ENCODE measurements at places on chromosomes 1 and 21. TPM values are rescaled to one million over a fixed set of nuclear protein-coding genes. Genes with fewer than 3 reads are reported as not detected.

DNA sequence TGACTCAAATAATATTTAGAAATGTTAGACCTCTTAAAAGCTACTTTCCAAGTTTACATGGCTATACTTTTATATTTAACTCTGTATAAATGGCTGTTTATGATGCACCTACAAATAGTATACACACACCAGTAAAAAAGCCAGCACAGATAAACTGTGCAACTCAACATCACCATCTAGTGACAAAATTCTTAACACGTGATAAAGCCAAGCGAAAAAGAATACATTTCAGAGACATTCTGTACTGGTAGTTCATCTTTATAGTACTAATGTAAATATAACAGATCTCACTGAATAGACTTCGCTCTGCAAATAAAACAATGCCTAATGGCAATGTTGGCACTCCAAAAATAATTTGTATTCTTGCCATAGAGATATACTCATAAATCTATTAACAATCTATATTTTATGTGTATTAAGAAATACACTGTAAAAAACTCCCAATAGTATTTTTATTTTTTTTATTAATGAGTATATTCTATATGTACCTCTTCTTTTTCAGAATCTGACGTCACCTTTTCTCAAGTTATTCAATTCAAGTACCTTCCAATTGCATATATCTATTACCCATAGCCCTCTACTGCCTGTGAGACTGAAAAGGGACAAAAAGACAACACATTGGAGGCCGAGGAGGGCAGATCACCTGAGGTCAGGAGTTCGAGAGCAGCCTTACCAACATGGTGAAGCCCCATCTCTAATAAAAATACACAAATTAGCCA, 100.2 kb downstream of the DPYD start:
- no peak for DNase-seq

DNA sequence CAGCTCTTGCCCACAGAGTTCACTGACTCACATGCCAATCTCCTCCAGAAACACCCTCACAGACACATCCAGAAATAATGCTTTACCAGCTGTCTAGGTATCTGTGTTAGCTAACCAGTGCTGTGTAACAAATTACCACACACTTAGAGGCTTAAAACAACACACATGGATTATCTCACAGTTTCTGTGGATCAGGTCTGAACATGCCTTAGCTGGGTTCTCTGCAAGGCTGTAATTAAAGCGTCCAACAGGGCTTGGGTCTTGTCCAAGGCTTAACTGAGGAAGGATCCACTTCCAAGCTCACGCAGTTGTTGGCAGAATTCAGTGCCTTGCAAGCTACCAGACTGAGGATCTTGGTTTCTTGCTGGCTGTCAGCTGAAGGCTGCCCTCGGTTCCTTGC, 92.5 kb upstream of the RGS4 start:
- DNase-seq, result no peak

- no peak for DNase-seq
These were observed 40.3 kb upstream of the RUNX3 start for GRCh38 chr1:24970399-24970753.

DNA sequence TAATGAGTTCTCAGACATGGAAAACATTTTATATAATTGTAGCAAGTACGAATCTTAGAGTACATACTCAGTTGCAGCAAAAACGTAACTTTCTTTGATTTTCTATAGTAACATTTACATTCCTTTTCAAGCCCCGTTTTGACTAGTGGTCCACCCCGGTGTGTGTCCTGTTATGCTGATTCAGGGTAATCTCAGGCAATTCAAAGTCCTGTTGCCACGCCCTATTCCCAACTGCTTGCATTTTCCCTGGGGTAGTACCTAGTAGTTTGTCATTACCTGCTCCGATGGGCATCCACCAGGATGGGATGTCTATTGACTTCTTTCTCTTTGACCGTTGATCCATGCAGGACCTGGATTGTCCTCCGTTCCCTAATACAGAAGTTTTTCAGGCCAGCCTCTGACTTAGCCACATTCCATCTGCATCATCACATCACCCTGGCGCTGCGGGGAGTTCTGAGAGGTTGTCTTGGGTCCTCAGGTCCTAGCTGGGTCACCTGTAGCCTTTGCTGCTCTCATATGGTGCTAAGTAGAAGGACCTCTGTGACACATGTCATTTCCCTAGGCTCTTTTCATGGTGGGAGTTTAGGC, 15.0 kb upstream of the FCAMR start:
- DNase-seq, result no peak

The NBPF20 gene
- 10.8 TPM for total RNA-seq

GRCh38 chr21:14121719-14122118, 89.0 kb downstream of the LIPI start:
- DNase-seq, result no peak

The GBP2 gene
- 0.54 TPM for total RNA-seq

The BSND gene
- total RNA-seq, result 0.09 TPM

GRCh38 chr1:59638231-59638711, 176.5 kb upstream of the HOOK1 start:
- no peak for DNase-seq

DNA sequence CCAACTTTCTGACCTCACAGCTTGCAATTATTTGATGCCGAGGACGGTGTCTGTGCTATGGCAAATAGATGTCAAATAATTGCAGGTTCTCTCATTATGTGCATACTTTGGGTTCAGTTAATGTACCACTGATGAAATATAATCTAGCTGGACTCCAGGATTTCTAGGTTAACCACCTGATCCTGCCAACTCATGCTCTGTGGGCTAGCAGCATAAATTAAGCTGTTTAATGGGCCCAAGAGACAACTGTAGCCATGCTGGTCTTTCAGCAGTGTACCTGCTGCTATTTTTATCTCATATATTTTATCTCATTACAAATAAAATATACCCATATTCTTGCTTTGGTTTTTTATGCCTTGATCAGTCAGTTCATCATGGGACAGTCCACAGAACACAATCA, 43.3 kb upstream of the HP1BP3 start:
- DNase-seq, result no peak

DNA sequence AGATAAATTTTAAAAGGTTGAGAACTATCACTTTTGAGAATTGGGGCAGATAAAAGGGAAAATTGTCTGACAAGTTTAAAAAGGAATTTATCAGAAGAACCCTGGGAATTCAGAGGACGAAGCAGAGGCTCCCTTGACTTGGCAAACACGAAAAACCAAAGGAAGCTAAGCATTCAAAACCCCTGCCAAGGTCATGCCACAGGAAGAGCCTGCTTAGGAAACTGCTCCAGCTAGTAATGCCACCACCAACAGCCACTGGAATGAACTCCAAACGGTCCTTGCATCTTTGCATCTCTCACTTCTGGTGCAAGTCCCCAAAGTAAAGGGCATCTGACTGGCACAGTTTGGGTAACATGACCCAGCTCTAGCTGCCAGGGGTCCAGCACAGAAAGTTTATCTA, 7.2 kb downstream of the GPBP1L1 start:
- DNase-seq, result no peak

The JAK1 gene
- total RNA-seq, result 70.7 TPM

The NUAK2 gene
- total RNA-seq, result 1.3 TPM
